ENCODE measurements at places on chromosomes 4 and X. TPM values are rescaled to one million over a fixed set of nuclear protein-coding genes. Genes with fewer than 3 reads are reported as not detected.

The KCNE5 gene
- not detected for total RNA-seq

The PDGFC gene
- total RNA-seq = 16.8 TPM

The ARHGEF6 gene
- 3.3 TPM for total RNA-seq

The AWAT2 gene
- not detected for total RNA-seq

The FAM47C gene
- not detected for total RNA-seq

The C1QTNF7 gene
- total RNA-seq = not detected

The MAN2B2 gene
- total RNA-seq = 9.8 TPM

The ARSJ gene
- 16.4 TPM for total RNA-seq

The BEX5 gene
- total RNA-seq = 0.18 TPM

- DNase-seq = no peak
Observed at GRCh38 chrX:3963980-3964379, 250.5 kb upstream of the PRKX start.

DNA sequence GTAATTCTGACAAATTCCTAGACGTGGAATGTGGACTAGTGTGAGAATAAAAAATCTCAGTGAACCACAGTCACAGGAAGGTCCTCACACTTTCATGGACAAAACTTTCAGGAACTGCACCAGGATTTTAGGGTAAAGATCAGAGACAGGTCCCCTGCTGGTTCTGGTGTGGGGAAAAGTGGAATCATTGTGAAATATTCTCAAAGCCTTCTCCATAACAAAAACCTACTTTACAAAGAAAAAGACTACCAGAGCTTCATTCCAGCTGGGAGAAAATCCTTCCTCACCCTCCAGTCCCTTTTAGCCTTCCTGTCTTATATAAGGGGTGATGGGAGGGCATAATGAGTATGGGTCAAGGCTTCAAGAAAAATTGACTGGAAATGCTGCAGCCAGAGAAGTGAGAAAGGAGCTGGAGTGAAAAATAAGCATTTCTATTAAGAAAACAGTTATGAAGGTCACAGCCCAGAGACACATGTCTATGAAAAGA lies 325.8 kb downstream of the ARAP2 start:
- DNase-seq = no peak

- DNase-seq = no peak
Observed at GRCh38 chr4:8905773-8906667, 34.4 kb upstream of the HMX1 start.

DNA sequence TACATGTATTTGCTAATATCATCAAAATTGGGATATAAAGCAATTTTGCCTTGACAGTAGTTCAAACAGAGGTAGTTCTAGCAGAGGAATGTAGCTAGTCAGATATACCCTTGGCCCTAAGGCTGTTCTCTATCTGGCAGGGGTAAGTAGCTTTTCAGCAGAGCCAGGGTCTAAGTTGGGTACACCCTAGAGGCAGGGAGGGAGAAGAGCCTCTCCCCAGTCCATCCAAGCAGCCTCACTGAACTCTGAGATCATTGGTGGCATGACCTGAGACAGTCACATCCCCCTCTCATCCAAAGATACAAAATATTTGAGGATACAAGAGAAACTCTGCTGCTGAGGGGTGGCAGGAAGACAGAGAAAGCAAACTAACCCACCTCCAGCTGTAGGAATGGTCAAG lies 343.7 kb downstream of the DHX15 start:
- DNase-seq = no peak

- DNase-seq = no peak
Observed at GRCh38 chrX:6849716-6850414, 297.6 kb upstream of the STS start.

DNA sequence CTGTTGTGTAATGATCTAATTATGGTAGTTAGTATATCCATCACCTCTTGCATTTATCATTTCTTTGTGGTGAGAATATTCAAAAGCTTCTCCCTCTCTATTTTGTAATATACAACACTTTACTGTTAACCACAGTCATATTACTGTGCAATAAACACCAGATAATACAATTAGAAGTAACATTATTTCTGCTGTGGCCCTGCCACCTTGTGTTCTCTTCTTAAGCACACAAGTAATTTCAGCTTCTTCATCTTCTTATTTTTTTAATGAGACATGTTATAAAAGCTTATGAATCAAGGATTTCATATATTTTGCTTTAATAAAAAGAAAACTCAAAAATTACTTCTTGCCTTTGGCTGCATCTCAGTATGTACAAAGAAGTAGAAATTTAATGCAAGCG lies 675.2 kb upstream of the INTU start:
- DNase-seq = no peak

DNA sequence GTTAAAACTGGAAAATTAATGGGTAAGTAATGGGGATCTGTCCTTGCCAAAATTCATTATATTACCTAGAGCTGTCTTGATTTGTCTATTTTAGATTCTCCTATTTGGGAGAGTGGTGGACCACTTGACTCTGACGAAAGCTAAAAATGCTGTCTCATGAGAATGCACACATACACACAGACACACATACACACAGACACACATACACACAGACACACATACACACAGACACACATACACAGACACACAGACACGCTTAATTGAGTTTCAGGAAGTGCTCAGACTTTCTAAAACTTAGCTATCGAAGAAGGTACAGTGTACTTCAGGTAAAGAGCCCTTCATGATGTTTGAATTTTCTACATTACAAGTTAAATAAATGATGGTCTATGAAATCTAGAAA lies 279.5 kb downstream of the ANKRD50 start:
- DNase-seq = no peak

DNA sequence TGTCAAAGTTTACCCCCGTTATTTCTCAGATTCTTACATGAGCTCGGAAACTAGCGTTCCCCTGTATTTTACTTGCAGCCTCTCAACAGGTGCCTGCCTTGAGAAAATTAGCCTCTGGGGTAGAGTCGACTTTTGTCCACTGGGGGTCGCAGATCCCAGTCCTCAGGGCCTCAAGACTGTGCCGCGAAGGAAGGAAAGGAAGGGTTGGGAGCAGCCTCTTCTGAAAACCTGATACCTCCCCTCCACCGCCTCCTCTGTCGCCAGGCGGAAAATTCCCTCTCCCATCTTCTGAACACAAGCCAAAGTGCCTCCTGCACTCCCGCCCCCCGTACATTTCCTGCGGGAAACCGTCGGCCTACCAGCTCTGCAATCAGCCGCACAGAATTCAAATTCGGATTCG lies 44.4 kb upstream of the TMSB15B start:
- DNase-seq = peak; percentile 80

- no peak for DNase-seq
Observed at GRCh38 chr4:181443021-181443420, 800.2 kb upstream of the TENM3 start.

- no peak for DNase-seq
Observed at GRCh38 chr4:13627178-13627605, 333 bp downstream of the BOD1L1 start.

GRCh38 chrX:1424147-1424851 lies 28.4 kb downstream of the ASMTL start:
- no peak for DNase-seq

- DNase-seq = peak; percentile 86
Observed at GRCh38 chr4:68175562-68176155, 46.0 kb upstream of the TMPRSS11F start.

DNA sequence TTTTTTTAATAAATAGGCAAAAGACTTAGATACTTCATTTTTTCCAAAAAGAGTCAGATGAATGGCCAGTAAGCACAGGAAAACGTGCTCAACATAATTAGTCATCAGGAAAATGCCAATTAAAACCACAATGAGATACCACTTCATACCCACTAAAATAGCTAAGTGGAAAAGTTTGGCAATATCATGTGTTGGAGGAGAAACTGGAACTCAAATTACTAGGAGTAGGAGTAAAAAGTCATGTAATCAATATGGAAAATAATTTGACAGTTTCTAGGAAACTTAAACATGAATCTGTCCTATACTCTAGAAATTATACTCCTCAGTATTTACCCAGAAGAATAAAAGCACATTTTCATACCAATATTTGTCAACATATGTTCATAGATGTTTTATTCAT lies 449.8 kb downstream of the INPP4B start:
- peak; percentile 30 for DNase-seq

DNA sequence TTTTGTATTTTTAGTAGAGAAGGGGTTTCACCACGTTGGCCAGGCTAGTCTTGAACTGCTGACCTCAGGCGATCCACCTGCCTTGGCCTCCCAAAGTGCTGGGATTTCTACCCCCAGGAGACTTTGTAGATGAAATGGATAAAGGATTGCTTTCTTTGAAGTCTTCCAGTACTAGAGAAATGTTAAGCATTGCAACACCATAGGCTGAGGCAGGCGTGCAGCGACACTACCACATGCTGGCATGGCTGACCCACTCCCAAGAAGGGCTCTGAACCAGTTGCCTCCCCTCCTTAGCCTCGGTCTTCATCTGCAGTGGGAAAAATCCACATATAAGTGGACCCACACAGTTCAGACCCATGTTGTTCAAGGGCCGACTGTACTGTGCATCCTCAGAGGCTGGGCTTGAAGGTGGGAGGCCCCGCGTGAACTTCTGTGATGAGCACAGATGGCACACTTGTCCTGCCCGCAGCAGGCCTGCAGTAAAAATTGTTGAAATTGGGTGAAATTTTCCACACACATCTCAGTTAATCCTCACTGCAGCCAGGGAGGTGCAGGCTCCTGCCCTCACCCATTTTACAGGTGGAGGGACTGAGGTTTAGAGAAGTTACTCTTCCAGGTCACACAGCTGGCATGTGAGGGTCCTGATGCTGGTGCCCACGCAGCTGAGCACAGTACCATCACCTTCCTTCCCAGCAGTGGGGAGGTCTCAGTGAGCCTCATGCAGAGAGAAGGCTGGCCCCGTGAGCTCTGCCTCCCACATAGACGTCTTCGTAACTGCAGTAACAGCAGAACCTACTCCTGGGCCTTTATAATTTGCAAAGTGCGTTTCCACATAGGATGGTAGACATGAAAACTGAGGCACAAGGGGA lies 35.5 kb downstream of the HTRA3 start:
- no peak for DNase-seq

DNA sequence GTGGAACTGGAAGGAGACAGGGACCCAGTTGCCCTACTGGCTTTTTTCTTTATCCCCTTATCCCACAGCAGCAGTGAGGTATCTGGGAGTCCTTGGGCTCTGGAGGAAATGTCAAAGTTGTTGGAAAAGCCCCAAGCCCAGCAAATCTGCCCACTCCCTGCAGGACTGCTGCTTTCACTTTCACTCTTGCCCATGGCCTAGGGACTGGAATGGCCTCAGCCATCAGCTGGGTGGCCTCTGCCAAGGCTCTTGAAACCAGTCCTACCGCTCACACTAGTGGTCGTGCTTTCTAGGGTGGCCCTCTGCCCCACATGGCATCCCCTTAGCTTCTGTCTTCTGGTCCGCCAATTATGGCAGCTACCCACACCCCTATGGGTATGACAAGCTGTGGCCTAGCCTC lies 9.7 kb upstream of the RHOXF1 start:
- DNase-seq = no peak

DNA sequence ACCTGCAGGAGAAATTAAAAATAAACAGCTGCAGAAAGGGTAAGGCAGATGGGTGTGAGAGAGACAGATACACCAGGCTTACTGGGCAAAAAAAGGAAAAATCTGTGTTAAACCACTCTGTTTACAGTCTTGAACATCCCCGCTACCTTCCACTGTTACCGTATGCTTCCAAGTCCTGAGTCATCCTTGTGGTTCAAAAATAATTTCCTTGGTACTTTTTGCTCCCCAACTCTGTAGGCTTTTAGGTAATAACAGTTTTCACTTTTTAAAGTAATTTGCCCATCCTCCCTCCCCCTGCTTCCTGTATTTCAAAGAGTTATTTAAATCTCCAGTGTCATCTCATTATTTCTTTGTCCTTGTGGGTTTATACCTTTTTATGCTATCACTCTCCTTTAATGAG lies 210.1 kb upstream of the FAT4 start:
- no peak for DNase-seq

DNA sequence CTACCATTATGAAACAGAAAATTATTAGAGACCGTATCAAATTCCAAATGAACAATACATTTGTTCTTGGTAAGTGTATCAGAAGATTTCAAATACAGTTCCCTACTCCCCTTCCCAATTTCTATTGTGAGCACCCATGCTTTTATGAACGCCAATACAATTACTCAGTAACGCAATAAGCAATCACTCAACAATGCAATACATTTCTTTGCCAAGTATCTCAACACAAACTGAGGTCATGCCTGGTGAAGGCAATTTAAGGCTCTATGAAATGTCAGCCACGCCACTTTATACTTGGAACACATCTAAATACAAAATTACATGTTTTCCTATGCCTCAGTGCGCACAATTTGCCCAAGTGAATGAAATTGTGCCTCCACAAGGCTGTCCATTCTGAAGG lies 712 bp downstream of the PNPLA4 start:
- peak; percentile 34 for DNase-seq

- no peak for DNase-seq
Observed at GRCh38 chr4:59920416-59920815, 1279.7 kb upstream of the ADGRL3 start.

- DNase-seq = no peak
Observed at GRCh38 chr4:138611721-138612120, 369.6 kb upstream of the SLC7A11 start.

GRCh38 chrX:7330556-7330955 lies 182.6 kb upstream of the PUDP start:
- DNase-seq = no peak

GRCh38 chr4:161799710-161800109 lies 364.1 kb downstream of the FSTL5 start:
- DNase-seq = peak; percentile 87
